ENCODE measurements at places on chromosomes 7 and 10.
A peak's percentile ranks its signal among the peaks of the same experiment; 100 is the strongest.

DNA sequence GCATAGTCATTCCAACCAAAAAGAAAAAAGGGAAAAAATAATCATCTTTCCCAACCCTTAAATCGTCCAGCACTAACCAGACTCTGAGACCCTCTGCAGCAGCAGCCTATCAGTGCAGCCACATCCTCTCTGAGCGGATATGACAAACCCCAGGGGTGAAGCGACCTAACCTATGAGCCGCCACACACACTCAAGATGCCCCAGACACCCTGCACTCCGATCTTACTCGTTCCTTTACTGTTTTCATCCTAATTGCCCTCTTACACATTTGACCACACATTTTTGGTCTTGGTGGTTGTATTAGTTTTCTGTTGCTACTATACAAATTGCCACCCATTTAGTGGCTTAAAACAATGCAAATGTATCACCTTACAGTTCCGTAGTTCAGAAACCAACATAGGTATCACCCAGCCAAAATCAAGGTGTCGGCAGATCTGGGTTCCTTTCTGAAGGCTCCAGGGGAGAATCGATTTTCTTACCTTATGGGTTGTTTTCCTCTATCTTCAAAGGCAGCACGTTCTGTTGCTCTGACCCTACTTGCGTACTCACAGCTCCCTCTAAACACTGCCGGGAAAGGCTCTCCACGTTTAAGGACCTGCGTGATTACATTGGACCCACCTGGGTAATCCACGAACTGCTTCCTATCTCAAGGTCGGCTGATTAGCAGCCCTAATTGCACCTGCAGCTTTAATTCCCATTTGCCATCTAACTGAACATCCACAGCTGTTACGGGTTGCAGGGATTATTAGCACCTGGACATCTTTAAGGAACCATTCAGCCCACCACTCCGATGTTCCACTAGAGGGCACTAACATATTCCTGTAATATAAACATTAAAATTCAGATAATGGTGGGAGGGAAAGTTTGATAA is 37.3 kb upstream of the PRSS1 start:
- peak; percentile 27 for DNase-seq

GRCh38 chr10:115094416-115095140 is 1.4 kb downstream of the ATRNL1 start:
- no peak for DNase-seq

GRCh38 chr10:70589762-70590654 is 12.5 kb downstream of the PRF1 start:
- DNase-seq: no peak

DNA sequence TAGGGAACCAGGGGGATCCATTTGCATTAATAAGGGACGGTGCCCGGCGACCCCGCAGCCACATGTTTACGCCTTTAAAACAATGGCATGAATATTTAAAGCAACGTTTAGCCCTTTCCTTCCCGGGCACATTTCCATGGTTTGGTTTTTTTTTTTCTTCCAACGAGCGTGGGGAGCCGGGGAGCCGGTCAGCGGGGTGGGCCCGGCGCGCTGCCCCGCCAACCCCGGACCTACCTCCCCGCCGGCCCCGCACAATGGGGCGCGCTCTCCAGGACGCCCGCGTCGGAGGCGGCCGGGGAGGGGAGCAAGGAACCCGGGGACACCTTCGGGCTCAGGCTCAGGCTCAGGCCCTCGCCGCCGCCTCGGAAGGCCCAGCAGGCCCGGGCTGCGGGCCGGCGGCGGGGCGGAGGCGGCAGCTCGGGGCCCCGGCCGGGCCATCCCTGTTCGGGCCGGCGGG is 1.0 kb downstream of the SEPHS1 start:
- no peak for DNase-seq

DNA sequence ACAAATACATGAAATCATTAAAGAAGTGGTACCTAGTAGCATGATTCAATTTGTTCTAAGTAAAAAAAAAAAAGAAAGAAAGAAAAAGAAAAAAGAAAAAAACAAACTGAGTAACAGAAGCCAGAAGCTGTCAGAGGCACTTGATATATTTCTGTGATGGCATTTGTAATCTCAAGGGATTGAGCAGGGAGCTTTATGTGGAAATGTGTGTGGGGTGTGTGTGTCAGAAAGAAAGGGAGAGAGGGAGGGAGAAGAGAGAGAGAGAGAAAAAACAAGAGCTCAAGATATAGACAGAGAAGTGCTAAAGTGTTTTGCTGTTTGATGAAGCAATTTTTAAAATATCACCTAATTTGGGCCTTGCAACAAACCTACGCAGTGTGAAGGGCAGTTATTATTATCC is 357.6 kb upstream of the PCDH15 start:
- no peak for DNase-seq

DNA sequence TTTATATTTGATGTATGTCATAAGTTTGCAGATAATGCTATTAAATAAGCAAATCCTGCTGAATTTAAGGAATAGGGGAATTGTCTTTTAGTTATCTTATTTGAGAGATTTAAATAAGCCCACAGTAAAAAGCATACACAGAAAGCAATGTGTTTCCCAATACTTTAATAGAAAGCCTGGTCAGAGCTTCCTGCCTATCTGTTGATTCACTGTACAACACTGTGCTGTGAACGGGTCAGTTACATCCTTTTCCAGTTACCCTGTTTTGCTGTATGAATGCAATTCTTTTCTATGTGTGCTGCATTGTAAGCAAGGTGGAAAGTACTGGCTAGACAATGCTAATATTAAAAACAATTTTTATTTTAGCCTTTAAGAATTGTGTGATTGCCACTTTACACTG is 81.2 kb downstream of the ANKRD7 start:
- no peak for DNase-seq

DNA sequence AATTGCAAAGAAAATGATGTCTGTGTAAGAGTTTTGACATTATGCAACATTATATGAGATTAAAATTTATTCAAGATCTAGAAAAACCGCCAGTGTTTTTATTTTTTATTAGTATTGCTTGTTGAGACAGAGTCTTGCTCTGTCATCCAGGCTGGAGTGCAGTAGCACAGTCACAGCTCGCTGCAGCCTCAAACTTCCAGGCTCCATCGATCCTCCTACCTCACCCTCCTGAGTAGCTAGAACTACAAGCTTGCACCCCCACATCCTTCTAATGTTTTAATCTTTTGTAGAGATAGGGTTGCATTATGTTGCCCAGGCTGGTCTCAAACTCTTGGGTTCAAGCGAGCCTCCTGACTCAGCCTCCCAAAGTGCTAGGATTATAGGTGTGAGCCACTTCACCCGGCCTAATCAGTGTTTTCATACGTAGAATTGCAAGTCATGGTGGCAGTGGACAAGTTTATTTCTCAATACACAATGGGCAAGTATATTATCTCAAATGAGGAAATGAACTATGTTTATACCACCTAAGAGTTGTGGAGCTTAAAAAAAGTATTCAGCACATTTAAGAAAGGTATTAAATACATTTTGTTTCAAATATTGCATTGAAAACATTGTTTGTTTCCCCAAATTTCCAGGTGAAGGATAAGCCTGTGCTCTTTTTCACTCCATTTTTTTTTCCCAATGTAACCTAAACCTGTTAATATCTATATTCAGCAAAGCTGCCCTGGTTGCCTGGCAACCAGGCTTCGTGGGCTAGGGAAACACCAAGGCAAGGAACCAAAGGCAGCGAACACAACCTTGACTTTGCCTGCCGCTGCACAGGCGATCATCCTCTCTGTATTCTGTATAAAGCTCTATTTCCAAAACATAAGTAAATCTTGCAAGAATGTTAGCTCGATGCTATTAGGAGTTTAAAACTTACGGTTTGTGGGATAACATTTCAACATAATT is 163.9 kb downstream of the CACNB2 start:
- no peak for DNase-seq

GRCh38 chr7:134034652-134035051 is 92.5 kb upstream of the LRGUK start:
- no peak for DNase-seq
